ENCODE measurements at places on chromosomes 6 and 20.

DNA sequence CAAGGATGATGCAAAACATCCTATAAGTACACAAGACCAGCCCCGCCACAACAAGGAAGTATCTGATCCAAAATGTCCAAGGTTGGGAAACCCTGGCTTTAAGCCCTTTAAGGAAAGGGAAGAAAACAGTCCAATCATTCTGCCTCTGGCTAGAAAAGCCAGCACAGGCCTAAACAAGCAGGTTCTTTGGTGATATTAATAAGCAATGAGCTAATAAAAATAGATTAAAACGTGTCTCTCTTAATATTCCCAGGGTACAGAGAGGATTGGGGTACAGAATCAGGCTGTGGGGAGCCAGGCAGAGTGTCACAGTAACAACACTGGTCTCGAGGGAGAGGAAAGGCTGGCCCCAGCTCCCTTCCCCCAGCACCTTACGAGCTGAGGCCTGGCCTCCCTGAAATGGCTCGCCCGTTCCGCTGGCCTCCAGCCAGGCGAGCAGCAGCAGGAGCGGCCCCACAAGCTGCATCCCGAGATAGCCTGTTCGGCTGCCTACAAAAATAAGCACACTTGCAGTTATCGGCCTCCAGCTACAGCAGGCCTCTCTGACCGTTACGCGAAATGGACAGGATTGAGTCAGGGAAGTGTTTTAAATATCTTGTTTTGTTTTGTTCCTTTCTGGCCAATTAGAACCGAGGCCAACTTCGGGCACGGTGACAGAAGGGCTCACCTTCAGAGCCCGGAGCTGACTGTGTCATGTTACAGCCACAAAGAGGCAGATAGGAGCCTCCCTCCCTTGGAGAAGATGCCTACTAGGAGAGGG is 4.0 kb upstream of the ZMYND8 start:
- peak; percentile 81 for DNase-seq

GRCh38 chr6:106334646-106335448 is 9.3 kb upstream of the ATG5 start:
- DNase-seq = peak; percentile 55

- DNase-seq = peak; percentile 90
These were observed at the start of gene PCSK2 for GRCh38 chr20:17226410-17227218. Gene PCSK2, plus strand, starts transcription at chr20:17227040. Its CDS starts 266 bp downstream, at chr20:17227306.

- DNase-seq = no peak
These were observed 55.2 kb upstream of the RBM24 start for GRCh38 chr6:17225767-17226630.

- no peak for DNase-seq
These were observed 621.0 kb downstream of the PKHD1 start for GRCh38 chr6:51466427-51466826.

- no peak for DNase-seq
These were observed 216.0 kb downstream of the GJA1 start for GRCh38 chr6:121651420-121651819.

- DNase-seq = peak; percentile 65
These were observed 144.2 kb downstream of the MYO6 start for GRCh38 chr6:75893058-75893775.

- no peak for DNase-seq
These were observed 930.3 kb downstream of the QKI start for GRCh38 chr6:164344801-164345291.

- DNase-seq = no peak
These were observed 159.4 kb downstream of the CDK19 start for GRCh38 chr6:110655821-110656220.

DNA sequence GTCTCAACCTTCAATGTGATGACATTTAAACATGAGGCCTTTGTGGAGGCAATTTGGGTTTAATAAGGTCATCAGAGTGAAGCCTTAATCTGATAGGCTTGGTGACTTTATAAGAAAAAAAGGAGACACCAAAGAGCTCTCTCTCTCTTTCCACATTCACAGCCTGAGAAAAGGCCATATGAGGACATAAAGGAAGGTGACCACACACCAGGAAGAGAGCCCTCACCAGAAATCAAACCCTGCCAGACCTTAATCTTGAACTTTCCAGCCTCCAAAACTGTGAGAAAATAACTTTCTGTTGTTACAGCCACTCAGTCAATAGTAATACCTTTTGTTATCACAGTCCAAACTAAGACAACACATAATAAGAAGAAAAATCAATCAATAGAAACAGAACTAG is 47.7 kb downstream of the COL12A1 start:
- DNase-seq = no peak

DNA sequence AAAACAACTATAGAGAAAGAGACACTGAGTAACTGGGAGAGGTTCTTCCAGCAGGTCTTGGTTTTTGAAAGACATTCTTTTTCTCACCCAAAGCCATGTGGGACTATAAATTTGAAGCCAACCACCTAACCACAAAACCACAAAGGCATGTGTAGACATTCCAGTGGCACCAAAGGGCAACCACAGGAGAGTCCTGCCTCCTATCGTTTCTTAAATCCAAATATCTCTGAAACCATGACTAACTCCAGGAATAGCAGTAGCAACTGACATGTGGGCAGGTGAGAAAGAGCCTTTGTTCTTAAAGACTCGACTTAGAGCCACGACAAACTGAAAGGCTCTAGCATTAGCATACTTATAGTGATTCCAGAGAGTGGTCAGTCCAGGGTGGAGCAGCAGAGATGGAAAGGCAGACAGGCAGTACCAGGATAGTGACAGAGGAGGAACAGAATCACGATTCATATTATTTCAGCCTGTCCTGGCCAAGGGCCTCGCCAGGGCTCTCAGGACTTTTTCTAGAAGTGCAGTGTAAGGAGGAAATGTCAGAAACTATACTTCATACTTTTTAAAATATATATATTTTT is 9.4 kb upstream of the COL9A1 start:
- DNase-seq = no peak

GRCh38 chr6:133241086-133241900 is at the start of gene EYA4:
Gene EYA4, plus strand, starts transcription at chr6:133241357. Its CDS starts 33,424 bp downstream, at chr6:133274781.
- DNase-seq = peak; percentile 71

- no peak for DNase-seq
These were observed 137.0 kb downstream of the DST start for GRCh38 chr6:56505512-56506260.

- no peak for DNase-seq
These were observed 57.8 kb downstream of the GMPR start for GRCh38 chr6:16296061-16296670.

DNA sequence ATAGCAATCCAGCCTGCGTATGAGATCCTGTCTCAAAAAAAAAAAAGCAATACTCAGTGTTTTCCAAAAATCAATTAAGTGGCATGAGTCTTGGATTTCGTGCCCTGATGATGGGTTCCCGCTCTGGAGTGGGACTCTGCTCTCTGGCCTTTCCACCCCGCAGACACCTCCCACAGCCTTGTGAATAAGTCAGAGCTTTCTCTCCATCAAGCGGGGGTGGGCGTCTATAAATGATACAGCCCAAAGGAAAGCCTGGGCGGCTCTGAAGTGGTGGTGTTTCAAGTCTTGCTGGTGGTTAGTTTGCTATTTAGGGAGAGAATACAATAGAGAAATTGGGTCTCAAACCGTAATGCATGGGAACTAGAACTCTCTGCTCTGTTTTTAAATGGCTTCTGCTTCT is 52.5 kb upstream of the TAGAP start:
- DNase-seq = no peak

DNA sequence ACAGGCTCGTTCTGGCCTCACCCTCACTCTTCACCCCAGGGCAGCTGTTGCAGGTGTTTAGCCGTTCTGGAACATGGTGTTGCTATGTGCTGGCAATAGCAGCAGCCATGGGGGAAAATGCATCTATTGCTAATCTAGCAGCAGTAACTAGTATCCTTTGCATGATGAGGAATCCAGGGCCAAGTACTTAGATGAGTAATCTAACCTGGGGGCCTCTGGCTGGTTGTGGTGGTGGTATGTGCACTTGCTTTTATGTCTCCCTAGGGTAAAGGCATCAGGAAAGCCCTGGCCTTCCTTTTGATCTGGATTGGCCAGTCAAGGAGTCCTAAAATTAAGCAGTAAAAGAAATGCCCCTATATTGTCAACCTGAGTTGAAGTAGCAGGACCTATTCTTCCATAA is 594.5 kb upstream of the MAP3K7 start:
- DNase-seq = no peak
